Activated naive CD4-positive, alpha-beta T cell treated with Interleukin-2 at 50 U/mL for 16 hours (primary cell): ENCODE measurements at places on chromosomes 5 and 9.

DNA sequence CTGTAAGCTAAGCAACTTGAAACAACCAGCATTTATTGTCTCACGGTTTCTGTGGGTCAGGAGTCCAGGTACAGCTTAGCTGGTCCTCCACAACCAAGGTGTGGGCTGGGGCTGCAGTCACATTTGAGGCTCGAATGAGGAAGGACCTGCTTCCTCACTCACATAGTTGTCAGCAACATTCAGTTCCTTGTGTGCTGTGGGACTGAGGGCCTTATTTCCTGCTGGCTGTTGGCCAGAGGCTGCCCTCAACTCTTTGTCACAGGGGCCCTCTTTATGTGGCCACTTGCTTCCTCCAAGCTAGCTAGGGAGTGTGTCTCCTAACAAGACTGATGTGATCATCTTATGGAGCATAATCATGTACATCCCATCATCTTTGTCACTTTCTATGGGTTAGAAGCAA is 29.2 kb upstream of the SEMA4D start:
- no peak for DNase-seq

GRCh38 chr9:133943781-133944745 is 48.1 kb downstream of the VAV2 start:
- DNase-seq = no peak

GRCh38 chr5:15752663-15753285 is 252.8 kb downstream of the FBXL7 start:
- no peak for DNase-seq

DNA sequence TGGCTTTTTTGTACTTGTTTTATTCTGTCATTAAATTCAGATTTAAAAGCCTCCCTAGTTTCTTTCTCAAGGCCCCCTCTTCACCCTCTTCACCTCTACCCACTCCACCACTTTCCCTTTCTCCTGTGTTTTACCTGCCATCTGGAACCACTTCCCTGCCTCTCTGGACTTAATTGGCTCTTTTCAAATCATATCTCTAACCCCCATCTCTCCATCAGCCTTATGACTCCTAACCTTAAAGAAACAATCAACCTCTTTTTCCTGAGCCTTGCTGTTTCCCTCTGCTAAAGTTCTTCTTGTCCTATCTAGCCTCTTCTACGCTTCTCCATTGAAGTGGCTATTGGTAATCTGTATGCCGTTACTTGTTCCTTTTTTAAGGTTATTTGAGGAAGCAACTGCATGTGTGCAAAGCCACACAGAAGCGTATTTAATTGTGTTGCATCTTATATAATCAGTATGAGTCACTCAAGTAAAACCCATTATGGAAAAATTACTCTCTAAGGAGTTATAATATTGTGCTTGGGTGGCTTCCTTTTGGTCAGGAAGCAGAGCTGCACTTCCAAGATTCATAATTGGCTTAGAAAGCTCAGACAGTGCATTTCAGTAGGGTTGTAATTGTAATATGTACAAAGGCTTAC is 653.6 kb upstream of the ITGA1 start:
- no peak for DNase-seq

GRCh38 chr5:123264394-123264793 is 158.8 kb downstream of the CEP120 start:
- no peak for DNase-seq

GRCh38 chr5:56827049-56827448 is 11.7 kb downstream of the MAP3K1 start:
- no peak for DNase-seq
